ENCODE measurements at places on chromosomes 3 and 15.

DNA sequence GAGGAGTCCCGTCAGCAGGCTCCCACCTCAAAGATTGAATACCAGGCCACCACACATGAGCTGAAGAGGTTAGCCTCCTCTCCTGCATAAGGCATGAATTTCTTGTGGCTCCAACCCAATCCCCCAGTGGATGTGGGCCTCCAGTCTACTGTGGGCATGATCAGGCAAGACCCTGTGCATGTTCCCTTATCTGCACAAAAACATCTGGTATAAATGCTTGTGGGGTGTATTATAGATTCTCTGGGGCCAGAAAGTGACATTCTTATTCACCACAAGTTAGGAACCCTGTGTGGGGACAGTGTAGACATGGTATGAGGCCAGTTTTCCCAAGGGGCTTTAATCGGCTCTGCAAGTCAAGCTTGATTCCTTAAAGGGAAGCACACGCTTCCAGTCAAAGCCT, 18.2 kb upstream of the UBP1 start:
- DNase-seq, result no peak

DNA sequence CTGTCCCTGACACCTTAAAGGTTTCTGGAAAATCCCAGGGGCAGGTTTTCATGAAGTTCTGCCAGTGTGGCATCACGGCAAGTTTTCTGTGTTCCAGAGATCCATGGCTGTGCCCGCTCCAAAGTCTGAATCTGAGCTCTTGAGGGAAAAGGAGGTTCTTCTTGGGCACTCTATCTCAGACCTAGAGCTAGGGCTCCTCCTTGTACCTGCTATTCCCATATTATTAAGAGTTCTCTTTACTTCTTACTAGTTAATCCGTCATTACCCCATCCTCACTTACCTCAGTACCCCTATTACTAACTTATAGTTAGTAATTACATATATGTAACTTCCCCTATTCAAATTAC, 5.9 kb upstream of the TRA2B start:
- no peak for DNase-seq

DNA sequence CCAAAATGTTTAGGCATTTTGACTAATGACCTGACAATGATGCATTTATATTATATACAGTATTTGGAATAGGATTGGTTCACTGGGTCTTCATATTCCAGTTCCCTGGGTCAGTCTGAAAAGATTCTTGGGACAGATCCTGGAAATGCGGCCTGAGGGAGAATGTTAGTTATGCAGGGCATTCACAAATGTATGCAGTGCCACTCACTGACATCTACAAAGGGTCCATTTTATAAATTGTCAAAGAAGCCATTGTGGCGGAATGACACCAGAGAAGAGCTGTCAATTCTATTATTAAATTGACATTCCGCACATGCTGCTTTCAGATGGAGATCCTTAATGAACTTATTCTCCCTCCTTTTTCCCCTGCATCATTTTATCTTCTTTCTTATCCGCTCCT, 176.6 kb downstream of the VGLL3 start:
- DNase-seq, result no peak

- DNase-seq, result no peak
Measured at GRCh38 chr3:46215810-46216414, 7.8 kb upstream of the CCR1 start.

DNA sequence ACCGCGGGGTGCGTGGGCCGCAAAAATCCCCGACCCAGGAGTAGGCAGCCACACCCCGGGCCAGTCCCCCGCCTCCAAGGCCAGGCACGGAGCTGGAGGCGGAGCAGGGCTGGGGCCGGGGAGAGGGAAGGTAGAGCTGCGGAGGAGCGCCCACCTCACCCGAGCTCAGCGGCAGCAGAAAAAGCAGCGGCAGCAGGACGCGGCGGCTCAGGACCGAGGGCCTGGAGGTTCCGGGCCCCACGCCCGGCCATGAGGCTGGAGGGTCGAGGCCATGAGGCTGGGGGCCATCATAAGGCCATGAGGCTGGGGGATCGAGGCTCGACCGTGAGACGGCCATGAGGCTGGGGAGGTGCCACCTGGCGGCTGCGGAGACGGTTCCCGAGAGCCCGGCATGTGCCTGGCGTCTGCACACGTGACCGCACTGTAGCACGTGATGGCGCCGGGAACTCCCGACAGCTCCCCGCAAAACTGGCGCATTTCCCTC, 32.9 kb upstream of the PRSS50 start:
- DNase-seq, result no peak

- peak; percentile 68 for DNase-seq
Measured at GRCh38 chr3:162217647-162218046, 721.0 kb downstream of the OTOL1 start.

DNA sequence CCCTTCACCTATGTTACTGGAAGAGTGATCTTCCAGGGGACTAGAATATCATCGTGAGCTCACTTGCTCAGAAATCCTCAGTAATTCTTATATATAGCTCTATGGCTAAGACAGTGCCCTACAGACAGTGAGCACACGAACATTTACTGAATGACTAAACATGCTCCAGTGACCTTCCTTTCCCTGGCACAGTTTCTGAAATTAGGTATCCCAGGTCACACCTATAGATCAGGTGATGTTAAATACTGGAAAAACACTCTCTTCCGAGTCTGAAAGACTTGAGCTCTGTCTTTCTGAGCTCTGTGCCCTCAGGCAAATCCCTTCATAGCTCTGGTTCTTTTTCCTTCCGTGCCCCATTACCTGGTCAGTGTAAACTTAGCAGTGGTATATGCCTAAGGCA, 239.4 kb upstream of the LRIG1 start:
- no peak for DNase-seq

DNA sequence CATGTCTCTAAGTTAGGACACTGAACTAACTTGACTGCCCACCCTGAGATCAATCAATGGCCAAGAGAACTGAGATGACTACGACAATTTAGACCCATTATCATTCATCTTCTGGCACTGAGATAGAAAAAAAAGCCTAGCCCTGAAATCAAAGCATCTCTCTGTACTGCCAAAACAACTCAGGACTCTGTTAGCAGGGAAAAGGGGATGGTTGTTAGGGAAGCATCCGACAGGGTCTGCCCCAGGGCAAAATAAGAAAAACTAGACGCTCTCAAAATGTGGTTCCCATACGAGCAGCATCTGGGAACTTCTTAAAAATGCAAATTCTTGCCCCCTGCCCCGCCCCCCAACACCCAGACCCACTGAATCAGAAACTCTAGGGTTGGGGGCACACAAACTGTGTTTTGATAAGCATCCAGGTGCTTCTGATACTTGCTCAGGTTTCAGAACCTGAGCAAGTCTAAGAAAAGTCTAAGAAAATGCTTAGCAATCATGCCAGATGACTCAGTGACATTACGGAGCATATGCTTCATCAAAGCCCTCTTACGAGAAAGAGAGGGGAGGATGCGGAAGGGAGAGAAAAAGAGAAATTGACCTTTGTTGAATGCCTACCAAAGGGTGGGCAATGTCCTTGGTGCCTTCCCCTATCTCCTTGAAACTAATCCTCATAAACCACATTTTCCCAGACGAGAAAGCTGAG, 172.8 kb upstream of the HES1 start:
- no peak for DNase-seq

DNA sequence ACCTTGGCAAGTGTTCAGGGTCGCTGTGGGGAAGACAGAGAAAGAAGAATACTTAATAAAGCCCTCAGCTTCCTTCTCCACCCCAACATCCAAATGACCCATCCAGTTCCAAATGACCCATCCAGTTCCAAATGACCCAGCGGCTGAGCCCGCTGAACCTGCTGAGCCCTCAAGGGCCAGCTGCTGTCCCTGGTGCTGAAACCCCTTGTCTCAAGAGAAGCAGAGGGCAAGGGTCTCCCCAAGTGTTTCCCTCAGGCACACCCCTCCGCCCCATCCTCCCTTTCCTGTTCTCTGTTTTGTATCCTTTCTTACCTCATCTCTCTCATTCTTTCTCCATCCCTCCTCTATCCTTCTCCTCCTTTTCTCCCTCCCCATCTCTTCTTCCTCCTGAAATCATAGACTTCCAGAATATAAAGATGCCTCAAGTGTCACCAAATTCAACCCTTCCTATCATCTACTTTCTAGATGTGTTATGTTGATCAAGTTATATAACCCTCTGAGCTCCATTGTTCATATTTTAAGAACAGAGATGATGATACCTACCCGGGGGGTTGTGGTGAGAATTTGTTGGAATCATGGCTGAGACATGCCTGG, 29.0 kb downstream of the CCDC33 start:
- DNase-seq, result no peak

- DNase-seq, result no peak
Measured at GRCh38 chr3:143633816-143634215, 214.5 kb downstream of the SLC9A9 start.

GRCh38 chr3:45807133-45807532, 10.8 kb upstream of the SLC6A20 start:
- peak; percentile 25 for DNase-seq

DNA sequence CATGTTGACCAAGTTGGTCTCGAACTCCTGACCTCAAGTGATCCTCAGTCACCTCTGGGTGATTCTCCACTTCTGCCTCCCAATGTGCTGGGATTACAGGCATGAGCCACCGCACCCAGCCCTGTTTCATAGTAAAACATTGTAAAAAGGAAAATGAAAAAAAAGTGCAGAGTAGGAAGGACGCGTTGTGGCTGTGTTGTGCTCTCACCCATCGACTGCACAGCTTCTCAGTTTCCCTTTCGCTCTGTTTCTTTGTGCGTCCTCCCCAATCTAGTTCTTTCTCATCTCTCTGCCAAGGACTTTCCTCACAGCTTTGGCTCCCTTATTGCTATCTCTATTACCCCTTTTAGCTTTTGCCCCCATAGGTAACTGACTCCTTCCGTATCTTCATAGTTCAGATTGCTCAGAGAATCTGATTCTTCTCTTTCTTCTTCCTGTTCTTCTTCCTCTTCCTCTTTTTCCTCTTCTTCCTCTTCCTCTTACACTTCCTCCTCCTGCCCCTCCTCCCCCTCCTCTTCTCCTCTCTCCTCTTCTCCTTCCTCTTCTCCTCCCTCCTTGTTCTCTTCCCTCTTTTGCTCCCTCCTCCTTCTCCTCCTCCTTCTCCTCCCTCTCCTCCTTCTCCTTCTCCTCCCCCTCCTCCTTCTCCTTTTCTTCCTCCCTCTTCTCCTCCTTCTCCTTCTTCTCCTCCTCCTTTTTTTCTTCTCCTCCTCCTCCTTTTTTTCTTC, 81.1 kb upstream of the VGLL4 start:
- DNase-seq, result no peak

GRCh38 chr3:109275702-109276293, 40.5 kb downstream of the DPPA2 start:
- DNase-seq, result no peak

DNA sequence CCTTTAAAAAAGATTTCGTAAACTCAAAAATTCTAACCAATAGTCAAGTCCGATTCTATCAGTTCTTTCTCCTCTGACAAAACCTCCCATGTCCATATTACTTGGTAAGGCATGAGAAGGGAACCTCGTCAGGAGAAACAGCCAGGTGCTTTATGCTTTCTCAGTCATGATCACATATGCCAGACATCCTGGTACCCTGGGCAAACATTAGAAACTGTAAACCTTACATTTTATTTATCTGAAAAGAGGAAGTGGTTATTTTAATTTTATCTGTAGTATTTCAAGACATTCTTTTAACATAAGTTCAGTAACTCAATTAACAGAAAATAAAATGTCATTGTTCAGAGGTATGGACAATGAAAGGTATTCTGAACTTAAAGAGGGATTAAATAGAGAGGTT, 474.8 kb upstream of the GBE1 start:
- no peak for DNase-seq

- DNase-seq, result no peak
Measured at GRCh38 chr3:4561661-4562060, 68.5 kb downstream of the ITPR1 start.

GRCh38 chr3:124453189-124453588, 277.1 kb upstream of the UMPS start:
- DNase-seq, result no peak

GRCh38 chr15:92140796-92141195, 252.9 kb upstream of the ST8SIA2 start:
- DNase-seq, result no peak

Data from left forelimb (tissue), 1 donor.